ENCODE measurements at places on chromosomes 1 and 21.

DNA sequence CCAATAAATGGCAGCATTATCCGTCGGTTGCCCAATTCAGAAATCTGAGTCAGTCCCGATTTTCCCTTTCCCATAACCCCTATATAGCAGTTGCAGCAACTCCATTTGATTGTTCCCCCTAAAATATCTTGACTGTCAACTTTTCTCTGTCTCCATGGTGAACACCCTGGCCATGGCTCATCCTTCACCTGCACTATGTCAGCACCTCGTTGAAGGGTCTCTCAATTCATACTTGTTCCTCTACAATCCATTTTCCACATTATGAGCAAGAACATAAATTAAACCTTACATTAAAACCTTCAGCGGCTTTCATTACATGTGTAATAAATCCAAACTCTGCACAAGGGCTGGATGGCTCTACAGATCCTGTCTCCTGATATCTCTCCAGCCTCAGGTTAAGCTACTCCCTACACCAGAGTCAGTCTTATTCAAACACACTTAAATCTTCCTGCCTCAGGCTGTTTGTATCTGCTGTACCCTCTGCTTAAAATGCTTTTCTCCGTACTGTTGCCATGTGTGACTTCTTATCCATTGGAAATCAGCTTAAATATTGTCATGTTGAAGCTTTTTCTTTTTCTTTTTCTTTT is 87.3 kb downstream of the BACH1 start:
- no peak for DNase-seq

GRCh38 chr1:201450721-201451291 is 18.2 kb downstream of the PHLDA3 start:
- DNase-seq = no peak

- no peak for DNase-seq
These were observed 4.5 kb downstream of the AJAP1 start for GRCh38 chr1:4658643-4659628.

- no peak for DNase-seq
These were observed 174.7 kb downstream of the ADGRL4 start for GRCh38 chr1:78831731-78832360.

GRCh38 chr1:183734543-183735036 is 70.3 kb upstream of the RGL1 start:
- DNase-seq = peak; percentile 41

DNA sequence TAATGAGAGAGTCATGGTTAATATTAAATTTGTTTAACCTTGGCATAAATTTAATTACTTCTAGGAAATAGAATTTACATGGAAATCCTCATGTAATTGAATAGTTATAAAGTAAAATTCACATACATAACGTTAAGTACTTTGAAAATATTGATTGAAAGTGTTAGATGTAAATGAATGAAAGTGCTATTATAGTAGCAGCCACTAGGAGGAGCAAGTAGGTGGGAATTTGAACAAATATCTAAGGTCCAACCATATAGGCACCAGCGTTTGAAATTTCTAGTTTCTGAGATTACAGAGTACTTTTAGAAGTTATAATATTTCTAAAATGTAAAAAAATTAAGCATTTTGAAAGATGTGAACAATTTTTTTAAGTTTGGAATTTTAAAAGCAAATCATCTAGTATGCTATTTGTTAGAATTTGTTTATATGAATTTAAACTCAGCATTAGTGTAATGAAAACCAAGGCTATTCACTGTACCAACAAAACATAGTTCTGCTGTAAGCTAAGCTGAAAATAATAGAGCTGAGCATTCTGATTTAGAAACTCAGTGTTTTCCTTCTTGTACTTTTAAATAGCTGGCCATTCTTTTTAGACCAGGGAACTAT is 3.3 kb downstream of the B3GALT2 start:
- peak; percentile 83 for DNase-seq

All from OCI-M1 (cell line).